Tibial nerve (tissue), 4 donors: ENCODE measurements at places on chromosomes 16 and 17.

DNA sequence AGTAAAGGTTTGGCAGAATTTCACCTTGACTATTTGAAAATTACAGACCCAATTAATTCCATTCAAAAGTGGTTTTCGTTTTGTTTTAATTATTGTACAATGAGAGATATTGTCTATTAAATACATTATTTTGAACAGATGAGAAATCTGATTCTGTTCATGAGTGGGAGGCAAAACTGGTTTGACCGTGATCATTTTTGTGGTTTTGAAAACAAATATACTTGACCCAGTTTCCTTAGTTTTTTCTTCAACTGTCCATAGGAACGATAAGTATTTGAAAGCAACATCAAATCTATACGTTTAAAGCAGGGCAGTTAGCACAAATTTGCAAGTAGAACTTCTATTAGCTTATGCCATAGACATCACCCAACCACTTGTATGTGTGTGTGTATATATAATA is 72.6 kb downstream of the CDK12 start:
- DNase-seq, result no peak

DNA sequence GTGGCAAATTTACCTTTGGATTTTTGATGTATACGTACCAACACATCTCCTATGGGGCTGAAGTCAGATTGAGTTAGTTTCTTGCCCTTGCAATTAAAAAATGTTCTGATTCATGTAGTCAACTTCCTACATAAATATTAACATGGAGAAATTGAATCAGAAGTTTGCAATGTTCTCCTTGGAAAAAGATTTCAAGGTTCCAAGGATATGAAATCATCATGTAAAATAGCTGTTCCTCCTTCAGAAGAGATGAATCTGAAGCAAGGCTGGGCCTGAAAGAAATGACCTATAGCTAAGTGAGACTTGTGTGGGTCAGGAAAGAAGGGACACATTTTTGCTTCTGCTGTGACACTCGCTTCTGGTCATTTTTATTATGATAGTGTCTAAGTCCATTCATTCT is 131.7 kb downstream of the RGS9 start:
- DNase-seq, result no peak

- DNase-seq, result no peak
These were observed 761 bp downstream of the GAN start for GRCh38 chr16:81315271-81316175.

- no peak for DNase-seq
These were observed 100.9 kb upstream of the TNRC6C start for GRCh38 chr17:77857613-77858012.

- no peak for DNase-seq
These were observed 27.0 kb upstream of the NTN1 start for GRCh38 chr17:8994319-8994718.
